Sigmoid colon (tissue), 7 donors: ENCODE measurements at places on chromosomes 6 and 20. TPM values are rescaled to one million over a fixed set of nuclear protein-coding genes. Genes with fewer than 3 reads are reported as not detected.
A peak's percentile ranks its signal among the peaks of the same experiment; 100 is the strongest.

DNA sequence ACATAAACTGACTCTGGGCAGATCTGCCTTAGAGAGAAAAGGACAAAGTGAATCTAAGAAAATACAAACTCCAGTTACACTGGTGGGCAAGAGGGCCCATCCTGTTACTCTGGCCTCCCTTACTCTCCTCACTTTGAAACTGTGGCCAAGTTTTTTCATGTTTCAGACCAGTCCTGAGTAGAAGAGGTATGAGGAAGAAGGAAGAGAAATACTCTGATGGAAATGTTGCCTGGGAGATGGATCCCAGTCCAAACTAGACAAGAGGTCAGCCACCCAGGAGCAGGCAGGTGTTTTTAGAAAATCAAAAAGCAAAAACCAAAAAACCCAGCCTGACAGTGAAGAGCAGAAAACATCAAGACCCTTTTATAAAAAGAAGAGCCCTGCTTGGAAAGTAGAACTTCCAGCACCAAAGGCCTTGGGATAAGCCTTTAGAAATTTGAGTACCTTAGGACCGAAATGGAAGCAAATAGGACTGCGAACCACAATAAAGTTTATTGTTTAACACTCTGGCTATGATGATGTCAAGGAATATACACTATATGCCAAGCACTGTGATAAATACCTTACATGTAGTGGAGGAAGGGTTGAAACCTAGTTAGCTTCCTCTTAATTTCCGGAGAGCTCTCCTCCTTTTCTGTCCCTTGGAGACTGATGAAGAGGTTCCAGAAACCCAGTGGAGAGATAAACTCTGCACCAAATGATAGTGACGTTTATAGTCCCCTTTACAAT, 123.1 kb downstream of the KLHL32 start:
- no peak overlapping the region for H3K4me3 ChIP-seq
- no peaks in the 10 kb centered on the region for H3K27me3 ChIP-seq
- H3K4me1 ChIP-seq, result no peaks in the 10 kb centered on the region
- no peak for DNase-seq
- H3K36me3 ChIP-seq, result no peaks in the 10 kb centered on the region

DNA sequence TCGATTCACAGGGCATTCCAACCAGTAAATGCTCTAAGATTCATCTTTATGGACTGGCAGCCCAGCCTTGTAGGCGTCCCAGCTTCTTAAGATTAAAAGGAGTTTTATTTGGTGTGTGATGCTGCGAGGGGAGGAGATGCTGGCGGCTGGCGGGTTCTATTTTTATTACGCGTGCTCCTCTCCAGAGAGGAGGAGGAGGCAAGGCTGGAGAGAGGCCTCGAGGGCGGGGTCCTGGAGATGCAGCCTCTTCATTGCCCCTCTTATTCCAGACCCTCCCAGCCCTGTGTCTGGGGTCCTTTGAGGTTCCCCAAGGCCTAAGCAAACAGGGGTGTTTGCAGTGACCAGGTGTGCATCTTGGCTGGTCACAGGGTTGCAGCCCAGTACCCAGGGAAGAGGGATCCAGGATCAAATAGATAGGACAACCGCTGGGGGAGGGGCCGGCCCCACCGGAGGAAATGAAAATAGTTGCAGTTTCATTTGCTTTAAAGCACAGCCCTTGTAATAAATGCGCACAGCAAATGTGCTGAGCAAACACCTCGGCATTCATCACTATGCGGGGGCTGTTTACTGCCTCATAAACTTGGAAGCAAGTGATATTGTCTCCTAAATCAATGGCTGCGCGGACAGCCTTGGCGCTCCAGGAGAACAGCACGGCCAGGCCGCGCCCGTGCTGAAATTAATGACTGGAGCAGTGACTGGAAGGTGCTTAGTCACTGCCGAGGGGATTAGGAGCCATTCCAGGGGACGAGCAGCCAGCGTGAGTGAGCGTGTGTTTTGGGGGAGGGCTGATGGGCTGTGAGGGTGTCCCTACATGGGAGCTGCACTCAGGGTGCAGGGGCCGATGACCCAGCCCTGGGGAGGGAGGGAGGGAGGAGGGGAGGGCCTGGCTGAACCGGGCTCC, 83.0 kb downstream of the TMEM242 start:
- peak overlapping the region; percentile 69 for H3K27ac ChIP-seq
- DNase-seq, result peak; percentile 92
- H3K4me3 ChIP-seq, result peak overlapping the region; percentile 27
- no peaks in the 10 kb centered on the region for H3K36me3 ChIP-seq
- H3K27me3 ChIP-seq, result no peaks in the 10 kb centered on the region

- no peak overlapping the region for H3K27ac ChIP-seq
- no peak for DNase-seq
- peaks cover 20% of the 10 kb centered on the region for H3K4me1 ChIP-seq
- no peaks in the 10 kb centered on the region for H3K27me3 ChIP-seq
- H3K4me3 ChIP-seq, result no peak overlapping the region
Observed at GRCh38 chr6:162377735-162378134, 349.8 kb downstream of the PRKN start.

- H3K36me3 ChIP-seq, result no peaks in the 10 kb centered on the region
- H3K27ac ChIP-seq, result no peak overlapping the region
- H3K4me1 ChIP-seq, result no peaks in the 10 kb centered on the region
- peak; percentile 77 for DNase-seq
- H3K27me3 ChIP-seq, result peaks cover 22% of the 10 kb centered on the region
Observed at GRCh38 chr6:123802697-123803503, 765 bp upstream of the NKAIN2 start.

DNA sequence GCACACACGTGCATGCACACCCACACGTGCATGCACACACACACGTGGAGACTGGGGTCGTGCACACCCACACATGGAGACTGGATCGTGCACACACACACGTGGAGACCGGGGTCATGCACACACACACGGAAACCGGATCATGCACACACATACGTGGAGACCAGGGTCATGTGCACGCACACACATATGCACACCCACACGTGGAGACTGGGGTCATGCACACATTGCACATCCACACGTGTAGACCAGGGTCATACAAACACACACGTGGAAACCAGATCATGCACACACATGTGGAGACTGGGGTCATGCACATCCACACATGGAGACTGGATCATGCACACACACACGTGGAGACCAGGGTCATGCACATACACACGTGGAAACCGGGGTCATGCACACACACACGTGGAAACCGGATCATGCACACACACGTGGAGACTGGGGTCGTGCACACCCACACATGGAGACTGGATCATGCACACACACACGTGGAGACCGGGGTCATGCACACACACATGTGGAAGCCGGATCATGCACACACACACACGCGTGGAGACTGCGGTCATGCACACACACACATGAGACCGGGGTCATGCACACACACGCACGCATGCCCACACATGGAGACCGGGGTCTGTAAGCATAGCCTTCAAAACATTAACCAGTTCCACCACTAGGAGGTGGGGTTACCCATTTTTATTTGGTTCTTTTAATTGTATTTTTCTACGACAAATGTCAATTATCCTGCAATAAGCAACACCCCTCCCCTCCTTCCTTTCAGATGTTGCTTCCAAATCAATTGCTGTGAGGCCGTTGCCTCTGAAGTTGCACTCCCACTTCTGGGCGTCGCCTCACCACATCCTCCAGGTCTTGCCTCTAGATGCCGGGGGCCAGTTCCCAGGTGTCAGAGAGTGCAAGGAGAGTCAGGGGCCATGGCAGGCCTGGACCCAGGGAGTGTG, 95.8 kb downstream of the TMEM242 start:
- H3K27me3 ChIP-seq, result no peaks in the 10 kb centered on the region
- no peak overlapping the region for H3K27ac ChIP-seq
- no peaks in the 10 kb centered on the region for H3K36me3 ChIP-seq
- no peaks in the 10 kb centered on the region for H3K4me1 ChIP-seq
- H3K4me3 ChIP-seq, result no peak overlapping the region

DNA sequence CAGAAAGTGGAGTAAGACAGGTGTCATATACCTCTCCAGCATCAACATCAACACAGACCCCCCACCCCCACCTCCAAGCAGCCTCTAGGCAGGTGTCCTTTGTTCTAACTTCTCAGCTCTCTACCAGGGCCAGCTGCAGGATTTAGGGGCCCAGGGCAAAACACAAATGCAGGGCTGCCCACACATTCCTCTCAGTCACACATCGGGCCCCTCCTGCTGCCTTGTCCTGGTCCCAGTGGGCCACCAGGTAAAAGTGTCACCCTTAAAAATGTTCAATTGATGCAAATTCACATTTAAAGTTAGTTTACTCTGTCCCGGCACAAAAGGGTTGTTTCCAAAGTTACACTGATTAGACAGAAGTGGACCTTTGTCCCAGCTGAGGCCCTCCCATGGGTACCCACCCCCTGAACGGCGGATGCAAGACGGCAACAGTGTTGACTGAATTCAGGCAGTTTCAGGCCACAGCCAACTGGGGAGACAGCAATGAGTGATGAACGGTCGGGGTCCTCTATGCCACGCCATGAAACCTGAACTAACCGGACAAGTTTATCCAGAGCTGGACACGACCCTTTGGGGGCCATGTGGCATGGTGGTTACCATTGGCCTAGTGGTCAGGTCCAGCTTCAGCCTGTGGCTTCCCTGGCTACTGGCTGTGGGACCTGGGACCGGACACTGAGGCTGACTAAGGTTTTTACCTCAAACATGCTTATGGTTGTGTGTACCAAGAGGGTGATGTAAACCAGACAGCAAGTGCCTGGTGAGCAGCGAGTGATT, 52.2 kb upstream of the UNC93A start:
- DNase-seq, result no peak
- no peaks in the 10 kb centered on the region for H3K27me3 ChIP-seq
- no peak overlapping the region for H3K4me3 ChIP-seq
- H3K4me1 ChIP-seq, result no peaks in the 10 kb centered on the region
- no peak overlapping the region for H3K27ac ChIP-seq

GRCh38 chr20:25692499-25692898, 4.2 kb downstream of the ZNF337 start:
- H3K4me3 ChIP-seq, result no peak overlapping the region
- H3K4me1 ChIP-seq, result peaks cover 18% of the 10 kb centered on the region
- no peaks in the 10 kb centered on the region for H3K36me3 ChIP-seq

DNA sequence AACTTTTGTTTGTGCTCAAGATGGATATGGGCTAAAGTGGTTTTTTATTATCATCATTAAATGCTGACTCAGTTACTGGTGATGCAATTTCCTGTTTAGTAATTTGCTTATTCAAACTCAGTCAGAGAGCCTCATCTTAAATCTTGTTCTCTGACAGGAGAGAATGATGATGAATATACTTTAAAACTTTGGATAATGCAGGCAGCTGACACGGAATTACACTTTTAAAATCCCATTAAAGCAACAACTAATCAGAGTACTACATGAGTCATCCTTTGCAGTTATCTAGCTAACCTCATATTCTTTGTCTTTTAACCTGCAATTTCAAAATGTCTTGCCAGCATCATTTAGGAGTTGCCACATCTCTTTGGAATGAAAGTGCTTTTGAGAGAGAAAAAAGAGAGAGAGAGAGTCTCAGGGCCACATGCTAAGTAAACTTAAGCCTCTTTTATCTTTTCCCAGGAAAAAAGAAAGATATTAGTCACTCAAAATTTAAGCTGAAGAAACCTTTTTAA, 9.2 kb upstream of the C6orf141 start:
- H3K27ac ChIP-seq, result no peak overlapping the region
- H3K4me1 ChIP-seq, result no peaks in the 10 kb centered on the region
- no peaks in the 10 kb centered on the region for H3K27me3 ChIP-seq
- H3K36me3 ChIP-seq, result no peaks in the 10 kb centered on the region
- no peak for DNase-seq

DNA sequence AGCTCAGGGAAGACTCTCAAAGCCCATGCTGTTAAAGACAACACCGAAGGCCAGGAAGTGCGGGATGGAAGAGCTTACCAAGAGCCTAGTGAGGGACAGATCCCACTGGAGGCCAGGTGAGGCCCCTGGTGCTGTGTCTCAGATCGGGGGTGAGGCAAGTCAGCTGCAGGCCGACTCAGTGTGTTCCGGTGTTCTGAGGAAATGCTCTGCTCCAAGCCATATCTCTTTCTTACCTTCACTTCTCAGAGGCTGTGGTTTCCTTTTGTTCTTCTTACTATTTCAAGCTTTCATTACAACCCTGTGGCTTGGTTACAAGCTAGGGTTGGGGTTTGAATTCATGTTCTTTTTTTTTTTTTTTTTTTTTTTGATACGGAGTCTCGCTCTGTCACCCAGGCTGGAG, 114.3 kb upstream of the ZFP64 start:
- H3K27ac ChIP-seq, result no peak overlapping the region
- H3K4me1 ChIP-seq, result no peaks in the 10 kb centered on the region
- no peak overlapping the region for H3K4me3 ChIP-seq
- no peak for DNase-seq
- no peaks in the 10 kb centered on the region for H3K36me3 ChIP-seq

- H3K36me3 ChIP-seq, result no peaks in the 10 kb centered on the region
- DNase-seq, result no peak
- H3K4me3 ChIP-seq, result no peak overlapping the region
Observed at GRCh38 chr6:93496548-93496947, 77.2 kb upstream of the EPHA7 start.

DNA sequence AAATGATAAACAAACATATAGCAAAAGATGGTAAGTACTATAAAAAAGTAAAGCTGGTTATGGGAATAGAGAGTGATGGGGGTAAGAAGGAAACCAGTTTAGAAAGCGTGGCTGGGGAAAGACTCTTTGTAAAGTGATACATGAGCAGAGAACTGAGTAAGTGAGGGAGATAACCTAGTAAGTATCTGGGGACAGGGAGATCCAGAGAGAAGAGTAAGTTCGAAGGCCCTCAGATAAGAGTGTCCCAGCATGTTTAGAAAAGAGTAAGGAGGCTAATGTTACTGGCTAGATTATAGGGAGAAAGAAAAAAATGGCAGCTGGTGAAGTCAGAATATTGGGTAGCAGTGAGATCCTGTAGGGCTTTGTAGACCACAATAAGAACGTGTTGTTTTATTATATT, 50.7 kb upstream of the HBS1L start:
- H3K36me3 ChIP-seq, result no peaks in the 10 kb centered on the region
- no peaks in the 10 kb centered on the region for H3K4me1 ChIP-seq
- H3K27ac ChIP-seq, result no peak overlapping the region
- H3K4me3 ChIP-seq, result no peak overlapping the region

DNA sequence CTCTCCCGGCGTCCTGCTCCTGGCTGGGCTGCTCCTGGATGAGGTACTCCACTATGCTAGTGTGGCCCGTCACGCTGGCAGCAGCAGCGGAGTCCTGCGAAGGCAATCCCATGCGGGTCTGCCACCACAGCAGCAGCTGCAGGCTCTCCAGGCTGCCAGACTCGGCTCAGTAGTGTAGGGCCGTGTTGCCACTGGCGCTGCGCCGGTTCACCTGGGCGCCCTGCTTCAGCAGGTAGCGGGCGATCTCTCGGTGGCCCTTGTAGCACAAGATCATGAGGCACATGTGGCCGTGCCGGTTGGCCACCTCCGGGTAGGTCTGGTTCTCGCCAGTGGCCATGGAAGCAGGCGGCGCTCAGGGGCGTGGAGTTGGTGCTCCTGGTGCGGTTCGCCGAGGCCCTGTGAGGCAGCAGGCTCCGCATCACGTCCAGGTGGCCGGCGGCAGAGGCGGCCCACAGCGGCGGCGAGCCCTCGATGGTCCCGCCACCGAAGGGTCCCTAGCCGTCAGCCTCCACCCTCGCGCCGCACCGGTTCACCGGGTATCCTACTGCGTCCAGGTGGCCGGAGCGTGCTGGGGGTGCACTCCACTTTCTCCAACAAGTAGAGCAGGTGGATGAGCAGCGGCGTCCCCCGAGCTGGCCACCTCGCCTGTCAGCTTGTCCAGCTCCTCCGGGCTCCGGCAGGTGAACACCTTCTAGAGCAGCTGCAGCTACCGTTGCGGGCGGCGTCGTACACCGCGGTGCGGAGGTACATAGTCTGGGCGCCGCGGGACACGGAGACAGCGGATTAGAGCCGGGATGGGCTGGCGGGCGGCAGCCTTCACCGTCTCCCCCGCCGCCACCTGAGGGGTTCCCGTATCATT, 19.8 kb downstream of the RFPL4B start:
- no peak overlapping the region for H3K4me3 ChIP-seq
- no peaks in the 10 kb centered on the region for H3K36me3 ChIP-seq
- DNase-seq, result no peak
- no peak overlapping the region for H3K27ac ChIP-seq
- H3K4me1 ChIP-seq, result no peaks in the 10 kb centered on the region

Gene KIF6
- under 0.01 TPM for polyA plus RNA-seq

Gene CDH4
- polyA plus RNA-seq, result not detected

Gene GPLD1
- 0.60 TPM for polyA plus RNA-seq
